ENCODE measurements at places on chromosomes 3 and 15.

DNA sequence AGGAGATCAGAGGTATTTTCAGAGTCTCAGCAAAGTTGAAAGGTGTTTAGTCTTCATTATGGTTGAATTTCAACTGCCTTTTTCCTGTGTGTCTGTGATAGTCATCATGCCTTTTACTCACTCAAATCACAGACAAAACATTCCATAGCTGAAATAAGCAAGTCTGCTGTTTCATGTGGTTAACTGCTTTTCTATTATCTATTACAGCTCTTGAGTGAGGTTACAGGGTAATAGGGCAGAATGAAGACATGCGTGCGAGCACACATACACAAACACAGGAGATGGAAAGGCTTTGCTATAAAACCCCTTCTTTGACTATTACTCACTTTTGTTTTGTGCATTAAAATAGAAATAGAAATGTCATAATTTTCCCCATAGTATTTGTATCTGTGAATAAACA lies 192.6 kb upstream of the RARB start:
- no peak for DNase-seq

- no peak for DNase-seq
Measured at GRCh38 chr3:43732747-43733425, 42.1 kb downstream of the ABHD5 start.

GRCh38 chr3:95752199-95752598 lies 1062.2 kb upstream of the EPHA6 start:
- DNase-seq: no peak

DNA sequence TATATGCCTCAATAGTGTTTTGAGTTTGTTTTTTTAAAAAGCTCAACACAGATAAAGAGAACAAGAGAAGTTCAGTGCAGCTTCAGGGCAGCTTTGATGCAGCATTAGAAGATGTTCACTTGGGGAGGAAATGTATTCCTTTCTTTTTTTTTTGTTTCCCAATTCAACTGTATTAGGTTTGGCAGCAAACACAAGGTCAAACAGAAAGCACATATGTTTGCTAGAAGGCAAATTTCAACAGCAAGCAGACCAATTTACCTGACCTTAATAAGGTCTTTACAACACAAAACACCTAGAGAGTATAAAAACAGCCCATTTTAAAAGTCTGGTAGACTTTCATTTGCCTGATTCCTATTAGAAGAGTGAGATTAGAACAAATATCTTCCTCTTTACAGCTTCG lies 7.3 kb upstream of the CDAN1 start:
- no peak for DNase-seq

DNA sequence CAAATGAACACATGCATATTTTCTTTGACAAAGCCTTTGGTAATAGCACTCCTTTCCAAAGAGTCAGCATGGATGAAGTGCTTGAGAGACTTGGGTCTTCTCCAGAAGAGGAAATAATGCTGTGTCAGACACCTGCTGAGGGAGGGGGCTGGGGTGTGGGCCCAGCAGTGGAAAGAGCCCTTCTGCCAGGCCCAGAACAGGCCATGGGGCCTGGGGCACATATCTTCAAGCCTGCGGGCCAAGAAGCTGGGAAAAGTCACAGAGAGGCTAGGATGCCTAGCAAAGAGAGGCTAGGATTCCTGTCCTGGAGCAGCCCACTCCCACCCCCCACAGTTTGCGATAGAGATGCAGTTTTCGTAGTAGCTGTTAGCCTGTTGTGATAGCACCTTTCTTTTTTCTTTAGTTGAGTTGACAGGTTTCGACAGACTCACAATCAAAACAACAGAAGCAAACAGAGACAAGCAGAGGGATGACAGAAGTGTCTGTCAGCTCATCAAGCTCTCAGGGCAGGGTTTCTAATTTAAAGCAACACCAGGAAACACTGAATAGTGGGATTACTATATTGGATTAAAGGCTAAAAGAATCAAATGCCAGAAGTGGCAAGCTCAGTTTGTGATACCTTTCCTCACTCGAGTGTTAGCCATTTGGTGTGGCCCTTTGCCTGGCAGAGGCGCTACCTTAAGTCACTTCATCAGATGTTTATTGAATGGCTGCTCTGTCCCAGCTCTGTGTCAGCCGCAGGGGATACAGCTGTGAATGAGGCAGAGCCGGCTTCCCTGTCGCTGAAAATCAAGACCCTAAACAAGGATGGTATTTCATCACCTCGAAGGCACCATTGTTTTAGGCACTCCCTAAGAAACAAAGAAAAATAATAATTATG lies 19.0 kb downstream of the CMTM7 start:
- DNase-seq: no peak

DNA sequence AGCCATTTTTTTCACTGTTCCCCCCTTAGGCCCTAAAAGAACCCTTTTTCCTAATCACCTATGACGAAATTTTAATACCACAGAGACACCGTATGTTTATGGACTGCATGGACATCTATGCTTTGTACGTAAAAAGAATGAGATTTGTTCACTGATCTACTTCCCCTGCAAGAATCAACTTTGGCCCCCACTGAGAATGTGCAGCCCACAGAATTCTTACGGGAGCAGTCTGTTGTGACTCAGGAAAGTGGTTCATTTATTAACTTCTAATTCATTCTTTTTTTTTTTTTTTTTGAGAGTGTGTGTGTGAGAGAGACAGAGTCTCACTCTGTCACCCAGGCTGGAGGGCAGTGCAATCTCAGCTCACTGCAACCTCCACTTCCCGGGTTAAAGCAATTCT lies 17.6 kb downstream of the EIF4E3 start:
- DNase-seq: peak; percentile 61

Data from cardiac muscle cell (in vitro differentiated cells and primary cell).